ENCODE measurements at places on chromosomes 3 and 15.

GRCh38 chr15:49238342-49238741 lies 68.3 kb downstream of the GALK2 start:
- no peak for DNase-seq

- DNase-seq, result no peak
Observed at GRCh38 chr15:81526029-81526428, 152.0 kb upstream of the TMC3 start.

DNA sequence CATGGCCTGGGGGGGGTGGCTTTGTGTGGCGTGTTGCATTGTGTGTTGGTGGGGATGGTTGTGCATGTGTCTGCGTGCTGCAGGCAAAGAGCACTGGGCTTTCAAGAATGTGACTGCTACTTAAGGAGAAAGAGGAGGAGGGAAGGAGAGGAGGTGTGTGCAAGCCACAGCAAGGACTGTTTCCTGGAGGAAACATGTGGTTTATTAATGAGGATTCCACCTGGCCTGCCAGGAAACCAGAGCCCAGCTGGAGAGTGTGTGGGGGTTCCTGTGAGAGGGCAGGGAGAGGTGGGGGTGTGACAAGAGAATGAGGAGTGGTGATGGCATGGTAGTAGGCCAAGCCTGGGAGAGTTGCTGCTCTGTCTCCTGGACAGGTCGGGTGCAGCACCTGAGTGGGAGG lies 258.1 kb upstream of the ROPN1 start:
- no peak for DNase-seq

DNA sequence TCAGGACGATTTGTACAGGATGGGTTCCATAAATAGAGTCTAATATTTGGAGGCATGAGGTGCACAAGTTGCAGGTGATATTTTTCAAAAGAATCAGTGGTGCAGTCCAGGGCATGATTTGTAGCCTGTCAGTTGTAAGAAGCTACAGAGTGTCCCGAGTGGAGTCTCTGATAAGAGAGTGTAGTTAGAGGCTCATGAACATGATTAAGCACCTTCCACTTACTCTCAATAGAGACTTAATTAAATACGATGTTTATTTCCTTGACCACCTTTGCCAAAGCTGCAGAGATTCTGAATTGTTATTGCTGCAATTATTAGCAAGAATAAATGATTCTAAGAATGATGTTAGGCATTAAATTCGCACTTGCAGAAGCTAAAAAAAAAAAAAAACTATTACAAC lies 218.4 kb upstream of the LRTM1 start:
- DNase-seq, result no peak

DNA sequence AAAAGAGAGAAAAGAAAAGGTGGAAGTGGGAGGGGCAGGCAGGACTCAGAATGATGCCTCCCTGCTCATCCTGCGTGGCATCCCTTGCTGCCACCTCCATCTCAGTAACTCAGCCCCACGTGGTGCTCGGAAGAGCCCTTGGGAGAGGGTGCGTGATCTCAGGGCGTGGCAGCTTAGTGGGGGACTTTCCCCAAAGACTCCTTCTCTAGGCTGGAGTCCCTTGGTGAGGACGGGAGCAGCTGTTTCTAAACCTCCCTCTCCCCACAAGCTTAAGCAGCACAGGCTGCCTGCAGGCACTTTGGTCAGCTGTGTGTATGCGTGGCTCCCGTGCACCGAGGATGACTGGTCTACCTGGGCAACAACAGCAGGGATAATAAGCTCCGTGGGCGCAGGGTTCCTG lies 7.4 kb upstream of the ANPEP start:
- no peak for DNase-seq

DNA sequence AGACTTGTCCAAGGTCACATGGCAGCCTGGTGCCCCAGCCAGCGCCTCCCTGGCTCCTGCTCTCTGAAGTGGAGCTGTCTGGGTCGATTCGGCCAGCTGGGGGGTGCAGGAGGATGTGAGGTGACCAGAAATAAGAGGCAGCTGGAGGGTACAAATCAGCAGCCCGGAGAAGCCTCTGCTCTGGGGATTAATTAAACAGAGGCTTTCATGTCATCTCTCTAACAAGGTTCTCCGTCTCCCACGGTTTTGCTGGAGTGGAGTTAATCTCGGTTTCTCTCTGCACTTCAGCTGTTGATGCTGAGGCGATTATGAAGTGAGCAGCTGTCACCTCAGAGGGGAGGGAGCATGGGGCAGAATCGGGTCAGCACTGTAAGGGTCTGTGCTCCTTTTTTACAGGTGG lies 236.8 kb downstream of the TLE3 start:
- no peak for DNase-seq

- DNase-seq, result no peak
Observed at GRCh38 chr3:71016178-71016845, 567.2 kb downstream of the FOXP1 start.

GRCh38 chr3:144229953-144230352 lies 258.3 kb downstream of the DIPK2A start:
- no peak for DNase-seq

- DNase-seq, result no peak
Observed at GRCh38 chr15:85316244-85316934, 64.0 kb upstream of the AKAP13 start.

DNA sequence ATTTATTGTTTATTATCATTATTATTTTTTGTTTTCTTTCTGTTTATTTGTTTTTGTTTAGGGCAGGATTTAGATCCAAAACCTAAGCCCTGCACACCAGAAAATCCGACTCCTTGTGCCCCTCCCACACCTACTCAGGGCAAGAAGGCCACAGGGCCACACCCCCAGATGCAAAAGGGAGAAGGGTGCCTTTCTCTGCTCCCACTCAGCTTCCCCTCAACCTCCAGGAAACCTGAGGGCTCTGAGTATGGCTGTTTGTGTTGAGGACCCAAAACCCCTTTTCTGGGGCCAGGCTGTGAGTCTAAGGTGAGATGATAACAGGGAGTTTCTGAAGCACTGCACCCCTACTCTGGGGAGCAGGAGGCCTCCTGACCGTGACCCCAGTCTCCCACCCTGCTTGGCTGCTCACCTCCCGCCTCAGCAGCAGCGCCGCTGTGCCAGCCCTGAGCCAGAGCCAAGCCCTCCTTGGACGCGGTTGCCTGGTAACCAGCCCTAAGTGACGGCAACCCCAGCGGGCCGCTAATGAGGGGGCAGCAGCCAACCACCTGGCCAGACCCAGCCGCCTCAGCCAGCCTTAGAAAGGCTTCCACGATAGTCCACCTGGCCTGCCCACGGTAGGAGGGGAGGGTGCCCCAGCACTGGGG lies 6.4 kb upstream of the C15orf39 start:
- no peak for DNase-seq

DNA sequence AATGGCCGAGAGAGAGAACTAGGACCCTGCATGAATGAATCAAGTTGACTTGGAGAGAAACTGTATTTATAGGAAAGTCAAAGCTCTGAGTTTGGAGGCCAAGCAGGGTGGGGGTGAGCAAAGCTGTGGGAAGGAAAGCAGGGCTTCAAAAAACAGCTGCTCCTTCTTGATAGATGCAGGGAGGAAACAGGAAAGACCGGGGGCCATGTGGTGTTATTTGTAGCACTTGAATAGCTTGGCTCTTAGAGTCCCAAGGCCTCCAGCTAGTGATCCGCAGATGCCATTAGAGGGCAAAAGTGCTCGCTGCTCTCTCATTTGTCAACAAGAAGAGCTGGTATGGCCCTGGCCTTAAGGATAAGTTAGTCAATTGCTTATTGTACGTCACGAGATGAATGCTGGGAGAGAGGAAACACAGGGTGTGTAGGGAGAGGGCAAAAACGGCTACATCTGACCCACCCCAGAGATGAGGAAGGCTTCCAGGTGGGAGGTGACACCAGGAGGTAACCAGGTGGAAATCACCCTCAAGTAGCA lies at the start of gene ALG1L2:
Gene ALG1L2, plus strand, starts transcription at position 481 of the 531 bp plus-strand sequence. CDS start 186 bp downstream, outside the sequence.
- no peak for DNase-seq

DNA sequence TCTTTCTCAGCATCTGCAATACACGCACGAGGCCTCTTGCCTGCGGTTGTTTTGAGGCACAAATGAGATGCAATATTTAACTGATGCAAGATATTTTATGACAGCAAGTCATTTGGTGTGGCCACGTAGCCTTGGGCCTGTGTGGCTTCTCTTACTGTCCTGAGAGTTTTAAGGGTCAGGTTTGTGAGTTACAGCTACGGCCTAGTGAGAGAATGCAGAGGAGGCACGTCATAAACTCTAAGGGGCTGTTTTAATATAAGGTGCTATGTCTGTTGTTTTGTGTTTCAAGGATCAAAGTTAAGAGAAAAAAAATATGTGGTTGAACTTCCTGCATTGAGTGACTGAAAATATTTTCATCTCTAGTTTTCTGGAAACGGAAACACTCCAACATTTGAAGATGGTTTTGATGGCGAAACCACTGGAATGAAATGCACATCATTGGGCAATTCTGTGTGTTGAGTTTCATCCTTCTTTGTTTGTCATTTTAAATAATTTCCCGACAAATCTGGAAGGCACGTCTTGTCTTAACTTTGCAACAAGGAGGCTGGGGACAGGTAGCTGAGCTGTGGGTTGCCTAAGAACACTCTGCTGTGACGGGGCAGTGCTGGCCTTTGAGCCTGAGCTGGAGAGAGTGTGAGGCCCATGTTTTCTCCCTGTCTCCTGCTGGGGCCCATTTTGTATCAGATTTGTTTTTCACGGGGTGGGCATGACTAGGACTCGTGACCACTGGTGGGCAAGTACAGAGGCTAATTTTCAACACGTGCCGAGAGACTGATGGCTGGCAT lies 5.1 kb downstream of the APBA2 start:
- no peak for DNase-seq

DNA sequence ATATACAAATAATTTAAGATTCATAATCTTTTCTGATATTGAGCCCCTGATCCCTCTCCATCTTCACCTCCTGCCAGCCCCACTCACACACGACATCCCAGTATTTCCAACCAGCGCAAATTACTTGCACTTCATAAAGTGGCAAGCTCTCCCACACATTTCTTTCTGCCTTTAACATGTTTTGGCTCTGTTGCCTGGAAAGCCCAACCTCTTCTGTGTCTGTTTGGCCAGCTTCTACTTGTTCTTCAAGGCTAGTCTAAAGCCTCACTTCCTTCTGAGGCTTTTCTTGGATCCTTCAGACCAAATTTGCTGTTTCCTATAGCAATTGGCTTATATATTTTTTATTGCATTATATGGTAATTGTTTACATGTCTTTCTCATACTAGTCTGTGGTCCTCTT lies 5.1 kb upstream of the TM6SF1 start:
- DNase-seq, result no peak

DNA sequence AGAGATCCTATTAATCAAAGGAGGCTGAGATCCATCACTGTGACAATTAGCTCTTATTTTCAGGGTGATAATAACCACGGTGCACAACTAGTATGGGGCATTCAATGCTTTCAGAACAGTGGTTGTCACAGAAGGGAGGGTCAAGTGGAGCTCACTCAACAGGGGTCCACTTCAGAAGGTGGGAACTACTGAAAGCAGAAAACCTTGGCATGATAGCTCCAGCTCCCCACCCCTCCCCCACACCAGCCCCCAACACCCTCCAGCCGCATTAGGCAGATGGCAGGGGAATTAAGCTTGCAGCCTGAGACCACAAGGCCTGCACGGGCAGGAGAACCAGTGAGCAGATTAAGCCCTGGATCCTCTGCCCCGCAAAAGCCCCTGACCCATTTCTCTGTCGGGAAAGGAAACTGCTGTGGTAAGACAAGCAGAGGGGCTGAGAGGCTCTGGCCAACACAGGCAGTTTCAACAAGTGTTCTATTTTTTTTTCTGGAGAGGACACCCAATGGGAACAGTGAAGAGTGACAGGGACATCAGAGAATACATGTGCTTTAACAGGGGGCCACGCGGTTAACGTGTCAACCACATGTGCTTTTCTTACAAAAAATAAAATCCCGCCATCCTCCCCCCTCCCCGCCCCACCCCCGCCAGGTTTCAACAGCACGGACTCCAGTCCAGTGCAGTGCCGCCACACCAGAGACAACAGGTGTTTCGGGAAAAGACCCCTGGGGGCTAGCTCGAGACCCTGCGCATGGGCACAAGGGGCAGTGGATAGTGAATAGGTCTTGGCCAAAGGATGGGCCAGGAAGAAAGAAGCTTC lies 997 bp downstream of the FYCO1 start:
- peak; percentile 25 for DNase-seq

DNA sequence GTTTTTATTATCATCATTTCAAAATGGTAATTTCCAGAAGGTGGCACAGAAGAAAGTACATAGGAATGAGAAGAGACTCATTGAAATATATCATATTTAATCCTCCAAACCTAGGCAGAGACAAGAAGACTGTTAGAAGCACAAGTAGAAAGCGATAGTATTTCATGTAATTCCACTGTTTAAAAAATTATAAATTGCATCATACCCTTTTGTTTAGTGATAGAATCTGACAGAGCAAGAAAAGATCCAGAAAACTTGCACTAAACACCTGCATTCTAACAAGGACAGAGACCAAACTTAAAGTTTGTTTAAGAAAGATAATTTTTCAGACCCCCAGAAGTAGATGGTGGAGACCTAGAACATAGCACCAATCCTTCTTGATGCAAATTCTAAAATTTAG lies 56.9 kb upstream of the CD96 start:
- DNase-seq, result no peak

GRCh38 chr3:9409981-9410854 lies 12.8 kb downstream of the SETD5 start:
- DNase-seq, result no peak

GRCh38 chr3:131619821-131620220 lies 117.0 kb upstream of the MRPL3 start:
- no peak for DNase-seq

GRCh38 chr3:173411375-173411973 lies 13.9 kb downstream of the NLGN1 start:
- DNase-seq, result no peak

GRCh38 chr3:197791113-197791891 lies at the start of gene LRCH3:
TSS of gene LRCH3 (plus strand) at chr3:197791254. CDS start at chr3:197791279, 25 bp downstream.
- peak; percentile 67 for DNase-seq

GRCh38 chr3:132034486-132035464 lies at the start of gene CPNE4:
TSS of gene CPNE4 (minus strand) at chr3:132035014.
- DNase-seq, result no peak

GRCh38 chr3:64039981-64040733 lies 16.9 kb upstream of the PSMD6 start:
- no peak for DNase-seq

GRCh38 chr3:118932822-118933558 lies 101.7 kb downstream of the IGSF11 start:
- no peak for DNase-seq

GRCh38 chr3:117995842-117996437 lies 1038.7 kb downstream of the IGSF11 start:
- no peak for DNase-seq

DNA sequence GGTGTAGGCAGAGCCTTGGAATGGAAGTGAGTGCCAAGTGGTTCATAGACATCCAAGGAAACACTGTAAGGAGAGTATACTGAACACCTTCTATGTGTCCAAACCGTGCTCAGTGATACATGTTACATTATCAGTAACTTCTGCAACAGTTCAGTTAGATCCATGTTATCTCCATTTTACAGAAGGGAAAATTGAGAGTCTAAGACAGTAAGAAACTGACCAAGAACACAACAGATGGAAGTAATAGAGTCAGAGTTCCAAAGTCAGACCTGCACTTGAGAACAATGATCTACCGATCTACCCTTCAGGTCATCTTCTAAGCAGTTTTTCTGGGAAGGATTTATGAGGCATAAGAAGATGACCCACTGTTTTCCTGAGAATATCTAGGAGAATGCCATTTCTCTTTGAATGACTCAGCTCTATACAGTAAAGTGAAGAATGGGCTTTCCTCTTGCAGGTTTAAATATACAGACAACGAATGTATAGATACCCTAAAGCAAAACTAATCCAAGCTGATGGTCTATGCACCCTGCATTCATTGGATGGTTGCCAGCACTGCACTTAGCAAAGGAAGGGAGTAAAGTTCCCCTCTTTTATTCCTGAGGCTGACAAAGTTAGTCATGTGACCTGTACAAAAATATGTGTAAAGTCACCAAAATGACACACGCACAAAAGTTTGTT lies 604.1 kb upstream of the MDFIC2 start:
- DNase-seq, result no peak

Data from T-helper 22 cell (primary cell).